Activated CD4-positive, alpha-beta T cell treated with anti-CD3 and anti-CD28 coated beads, Interleukin-2, amount 50 U/mL, for 24 hours (primary cell): ENCODE measurements at places on chromosomes 2 and 18.

- no peak for DNase-seq
Measured at GRCh38 chr2:60468382-60469085, 84.9 kb downstream of the BCL11A start.

DNA sequence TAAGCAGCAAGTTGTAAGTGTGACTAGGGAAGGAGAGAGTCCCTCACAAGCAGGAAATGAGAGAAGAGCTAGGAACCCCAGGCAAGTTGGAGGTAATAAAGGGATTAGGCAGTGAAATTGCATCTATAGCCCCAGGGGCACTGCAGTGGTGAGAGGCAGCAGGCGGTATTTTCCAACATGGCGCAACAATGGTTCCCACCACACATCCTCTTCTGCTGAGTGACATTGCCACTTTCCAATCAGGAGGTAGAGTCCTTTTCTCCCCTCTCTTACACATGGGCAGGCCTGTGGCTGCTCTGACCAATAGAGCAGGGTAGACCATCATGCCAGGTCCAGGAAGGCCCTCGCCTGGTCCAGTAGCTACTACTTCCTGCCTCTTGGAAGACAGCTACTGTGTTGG is 86.6 kb downstream of the DNER start:
- DNase-seq = no peak

DNA sequence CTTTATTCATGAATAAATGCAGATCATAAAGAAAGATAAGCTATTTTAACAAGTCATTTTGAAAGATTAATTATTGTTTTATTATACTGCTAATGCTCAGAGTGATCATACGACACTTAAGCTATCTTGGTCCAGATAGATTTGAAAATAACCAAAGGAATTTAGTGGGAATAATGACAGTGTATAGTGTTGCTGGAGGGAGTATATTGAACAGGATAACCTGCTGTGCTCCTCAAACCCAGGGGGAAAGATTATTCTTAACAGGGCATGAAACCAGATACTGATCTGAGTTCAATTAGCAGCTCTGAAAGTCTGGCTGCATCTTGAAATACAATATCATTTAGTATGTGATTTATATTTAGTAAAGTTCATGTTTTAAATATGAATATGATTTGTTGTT is 216.3 kb upstream of the ITGA4 start:
- DNase-seq = no peak

DNA sequence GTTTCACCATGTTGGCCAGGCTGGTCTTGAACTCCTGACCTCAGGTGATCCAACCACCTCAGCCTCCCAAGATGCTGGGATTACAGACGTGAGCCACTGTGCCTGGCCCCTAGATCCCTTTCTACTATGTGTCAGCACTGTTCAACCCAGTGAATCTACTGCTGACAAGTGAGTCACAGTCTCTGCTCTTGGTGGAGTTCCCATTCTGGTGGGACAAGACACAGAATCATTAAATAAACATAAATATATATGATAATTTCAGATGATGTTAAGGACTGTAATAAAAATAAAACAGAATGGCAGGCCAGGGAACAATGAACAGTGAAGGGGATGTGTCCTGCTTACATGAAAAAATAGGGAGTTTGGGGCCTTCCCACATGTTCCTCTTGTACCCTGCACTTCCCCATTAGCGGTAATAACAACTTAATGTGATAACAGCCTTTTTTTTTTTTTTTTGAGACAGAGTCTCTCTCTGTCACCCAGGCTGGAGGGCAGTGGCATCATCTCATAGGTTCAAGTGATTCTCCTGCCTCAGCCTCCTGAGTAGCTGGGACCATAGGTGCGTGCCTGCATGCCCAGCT is 112.2 kb downstream of the CPO start:
- DNase-seq = no peak
